ENCODE measurements at places on chromosomes 7 and 10. TPM values are rescaled to one million over a fixed set of nuclear protein-coding genes. Genes with fewer than 3 reads are reported as not detected.

DNA sequence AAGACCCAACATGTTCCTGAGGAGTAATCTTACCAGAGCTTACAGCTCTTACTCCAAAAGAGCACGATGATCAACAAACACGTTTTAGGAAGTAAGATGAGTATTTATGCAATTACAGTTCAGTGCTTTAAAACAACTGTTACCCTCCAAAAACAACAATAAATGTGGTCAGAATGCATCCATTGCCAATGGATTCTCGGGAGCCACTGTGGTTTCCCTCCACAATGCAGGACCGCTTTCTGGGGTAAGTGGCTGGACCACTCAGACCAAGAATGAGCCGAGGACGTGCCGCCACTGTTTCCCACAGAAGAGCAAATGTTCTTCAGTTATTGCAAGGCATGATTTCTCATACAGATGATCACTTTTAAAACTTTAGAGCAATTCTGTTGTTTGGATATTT lies 232.3 kb upstream of the MKLN1 start:
- DNase-seq: no peak
- H3K4me1 ChIP-seq: peaks cover 64% of the 10 kb centered on the region
- peak overlapping the region; percentile 21 for H3K27ac ChIP-seq
- no peak overlapping the region for H3K4me3 ChIP-seq
- H3K36me3 ChIP-seq: peaks cover 47% of the 10 kb centered on the region

GRCh38 chr10:14652816-14653215 lies 121.9 kb downstream of the FAM107B start:
- H3K27ac ChIP-seq: no peak overlapping the region
- no peaks in the 10 kb centered on the region for H3K36me3 ChIP-seq
- DNase-seq: no peak

DNA sequence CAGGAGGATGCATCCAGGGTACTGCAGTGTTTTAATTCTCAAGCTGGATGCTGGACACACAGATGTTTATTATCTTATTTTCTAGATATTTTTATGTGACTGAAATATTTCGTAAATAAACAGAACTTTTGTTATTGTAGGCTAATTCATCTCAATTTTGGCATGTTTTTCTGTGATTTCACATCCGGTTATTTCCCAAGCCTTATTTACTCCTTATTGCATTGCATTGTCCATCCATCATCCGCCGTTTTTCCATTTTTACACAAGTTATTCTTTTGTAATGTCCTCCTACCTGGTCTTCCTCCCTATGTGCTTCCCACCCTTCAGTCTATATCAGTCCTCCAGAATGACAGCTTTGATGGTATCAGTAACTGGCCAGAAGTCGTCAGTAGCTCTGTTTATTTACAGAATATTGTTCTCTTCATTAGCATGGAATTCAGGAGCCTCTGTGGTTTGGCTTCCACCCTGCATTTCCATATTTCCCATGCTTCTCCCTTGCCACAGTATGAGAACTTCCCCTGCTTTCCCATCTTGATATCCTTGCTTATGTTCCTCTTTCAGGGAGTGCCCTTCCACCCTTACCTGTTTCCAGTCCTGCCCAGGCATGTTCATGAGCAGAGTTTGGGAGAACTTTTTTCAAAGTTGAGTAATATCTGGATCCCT lies 16.1 kb downstream of the GNAI1 start:
- peaks cover 80% of the 10 kb centered on the region for H3K4me1 ChIP-seq
- peak; percentile 48 for DNase-seq
- no peaks in the 10 kb centered on the region for H3K36me3 ChIP-seq
- peak overlapping the region; percentile 28 for H3K4me3 ChIP-seq
- no peaks in the 10 kb centered on the region for H3K27me3 ChIP-seq

GRCh38 chr7:157757211-157757610 lies 420.4 kb downstream of the DNAJB6 start:
- no peaks in the 10 kb centered on the region for H3K27me3 ChIP-seq
- H3K4me3 ChIP-seq: no peak overlapping the region
- peaks cover 4% of the 10 kb centered on the region for H3K36me3 ChIP-seq

GRCh38 chr10:101221549-101221948 lies 7.7 kb downstream of the LBX1 start:
- peaks cover 8% of the 10 kb centered on the region for H3K36me3 ChIP-seq
- H3K4me3 ChIP-seq: no peak overlapping the region
- H3K27me3 ChIP-seq: peaks cover 89% of the 10 kb centered on the region
- no peak overlapping the region for H3K27ac ChIP-seq
- peaks cover 27% of the 10 kb centered on the region for H3K4me1 ChIP-seq

- H3K36me3 ChIP-seq: peaks cover 7% of the 10 kb centered on the region
- no peak overlapping the region for H3K4me3 ChIP-seq
- peaks cover 3% of the 10 kb centered on the region for H3K27me3 ChIP-seq
- no peak overlapping the region for H3K27ac ChIP-seq
- DNase-seq: no peak
- H3K4me1 ChIP-seq: no peaks in the 10 kb centered on the region
Measured at GRCh38 chr7:155917836-155918430, 105.7 kb upstream of the SHH start.

- no peaks in the 10 kb centered on the region for H3K4me1 ChIP-seq
- no peak for DNase-seq
- no peaks in the 10 kb centered on the region for H3K36me3 ChIP-seq
- no peak overlapping the region for H3K27ac ChIP-seq
- no peak overlapping the region for H3K4me3 ChIP-seq
Measured at GRCh38 chr7:148185041-148185440, 405.5 kb upstream of the C7orf33 start.

GRCh38 chr10:71737001-71737833 lies 17.6 kb upstream of the C10orf105 start:
- H3K27me3 ChIP-seq: peaks cover 25% of the 10 kb centered on the region
- no peak overlapping the region for H3K27ac ChIP-seq
- H3K4me3 ChIP-seq: no peak overlapping the region
- no peak for DNase-seq
- no peaks in the 10 kb centered on the region for H3K36me3 ChIP-seq

DNA sequence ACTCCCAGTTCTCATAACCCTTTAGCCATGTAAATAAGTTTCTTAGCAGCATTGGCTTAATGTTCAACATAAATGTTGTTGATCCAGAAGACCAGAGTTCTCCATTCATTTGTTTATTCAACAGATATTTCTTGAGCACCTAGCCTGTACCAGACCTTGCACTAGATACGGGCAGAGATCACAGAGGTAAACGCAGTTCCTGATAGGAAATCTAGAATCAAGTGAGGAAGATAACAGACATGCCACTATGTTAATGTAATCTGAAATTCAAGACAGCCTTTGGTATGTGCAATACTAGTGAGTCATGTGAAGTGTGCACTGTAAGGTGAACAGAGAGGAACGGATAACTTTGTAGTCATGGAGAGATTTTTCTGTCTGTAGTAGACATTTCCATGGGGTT lies 3.0 kb downstream of the BUB3 start:
- peaks cover 59% of the 10 kb centered on the region for H3K36me3 ChIP-seq
- peak overlapping the region; percentile 57 for H3K27ac ChIP-seq
- DNase-seq: peak; percentile 53
- H3K4me1 ChIP-seq: peaks cover 70% of the 10 kb centered on the region
- H3K4me3 ChIP-seq: peak overlapping the region; percentile 81

- H3K27me3 ChIP-seq: peaks cover 2% of the 10 kb centered on the region
- H3K4me1 ChIP-seq: no peaks in the 10 kb centered on the region
- H3K4me3 ChIP-seq: no peak overlapping the region
- H3K36me3 ChIP-seq: no peaks in the 10 kb centered on the region
Measured at GRCh38 chr10:7184660-7185366, 226.0 kb downstream of the SFMBT2 start.

DNA sequence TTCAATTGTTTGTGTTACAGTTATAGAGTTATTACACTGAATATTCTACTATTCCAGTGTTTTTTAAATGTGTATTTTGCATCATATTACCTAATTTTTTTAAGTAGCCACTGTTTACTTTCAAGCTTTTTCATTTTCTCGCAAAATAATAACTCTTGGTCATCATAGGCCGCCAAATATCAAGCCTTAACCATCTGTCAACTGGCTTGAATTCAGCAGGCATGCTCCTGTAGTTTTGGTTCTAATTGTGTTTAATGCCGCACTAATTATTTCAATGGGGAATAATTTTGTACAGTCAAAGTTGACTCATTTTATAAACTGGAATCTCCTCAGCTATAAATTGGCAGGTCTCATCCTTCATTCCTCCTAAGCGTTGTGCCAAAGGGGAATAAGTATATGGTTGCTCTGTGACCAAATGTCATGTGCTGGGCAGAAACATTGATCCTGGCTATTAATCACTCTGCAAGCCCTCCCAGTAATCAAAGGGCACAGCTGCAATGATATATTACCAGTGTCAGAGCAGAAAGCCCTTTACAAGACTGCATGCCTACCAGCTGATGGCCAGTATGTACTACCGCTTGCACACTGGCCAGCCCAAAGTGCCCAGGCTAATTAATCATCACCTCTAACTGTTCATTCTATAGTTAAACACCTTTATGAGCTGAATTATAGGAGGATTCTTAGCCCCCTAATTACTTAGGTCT lies 74.8 kb downstream of the SKAP2 start:
- no peaks in the 10 kb centered on the region for H3K27me3 ChIP-seq
- H3K36me3 ChIP-seq: no peaks in the 10 kb centered on the region
- no peak overlapping the region for H3K27ac ChIP-seq
- H3K4me3 ChIP-seq: no peak overlapping the region
- no peak for DNase-seq
- no peaks in the 10 kb centered on the region for H3K4me1 ChIP-seq

- H3K27ac ChIP-seq: no peak overlapping the region
- no peaks in the 10 kb centered on the region for H3K27me3 ChIP-seq
- H3K4me1 ChIP-seq: 0 out of 2 replicates have a peak, but pooled peaks cover 3% of the 10 kb centered on the region
- H3K4me3 ChIP-seq: no peak overlapping the region
Measured at GRCh38 chr10:16765509-16766375, 51.5 kb downstream of the RSU1 start.

- H3K27ac ChIP-seq: no peak overlapping the region
- H3K27me3 ChIP-seq: peaks cover 1% of the 10 kb centered on the region
- no peaks in the 10 kb centered on the region for H3K36me3 ChIP-seq
Measured at GRCh38 chr7:1054438-1054837, 10.1 kb downstream of the GPR146 start.

GRCh38 chr10:2487921-2488320 lies 579.4 kb upstream of the PFKP start:
- H3K27me3 ChIP-seq: no peaks in the 10 kb centered on the region
- no peaks in the 10 kb centered on the region for H3K4me1 ChIP-seq
- H3K27ac ChIP-seq: no peak overlapping the region
- no peaks in the 10 kb centered on the region for H3K36me3 ChIP-seq
- DNase-seq: no peak
- no peak overlapping the region for H3K4me3 ChIP-seq

DNA sequence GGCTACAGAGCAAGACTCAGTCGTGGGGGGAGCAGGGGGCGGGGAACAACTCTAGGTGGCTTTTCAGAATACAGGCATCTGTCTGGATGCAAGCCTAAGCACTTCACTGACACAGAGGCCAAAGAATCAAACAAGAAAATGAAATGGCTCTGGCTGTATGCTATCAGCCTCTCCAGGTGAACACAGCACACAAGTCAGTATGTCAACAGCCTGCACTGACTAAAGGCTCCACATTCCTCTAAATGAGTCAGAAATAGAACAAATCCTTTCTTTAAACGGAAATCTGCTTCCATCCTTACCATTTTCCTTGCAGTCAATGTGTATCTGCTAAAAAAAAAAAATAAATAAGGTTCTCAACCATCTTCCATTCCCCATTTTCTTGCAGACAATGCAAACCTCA lies 88.3 kb downstream of the ARMH3 start:
- no peak overlapping the region for H3K4me3 ChIP-seq
- H3K27ac ChIP-seq: peak overlapping the region; percentile 38
- H3K27me3 ChIP-seq: no peaks in the 10 kb centered on the region
- H3K36me3 ChIP-seq: peaks cover 8% of the 10 kb centered on the region
- H3K4me1 ChIP-seq: peaks cover 47% of the 10 kb centered on the region
- peak; percentile 39 for DNase-seq

DNA sequence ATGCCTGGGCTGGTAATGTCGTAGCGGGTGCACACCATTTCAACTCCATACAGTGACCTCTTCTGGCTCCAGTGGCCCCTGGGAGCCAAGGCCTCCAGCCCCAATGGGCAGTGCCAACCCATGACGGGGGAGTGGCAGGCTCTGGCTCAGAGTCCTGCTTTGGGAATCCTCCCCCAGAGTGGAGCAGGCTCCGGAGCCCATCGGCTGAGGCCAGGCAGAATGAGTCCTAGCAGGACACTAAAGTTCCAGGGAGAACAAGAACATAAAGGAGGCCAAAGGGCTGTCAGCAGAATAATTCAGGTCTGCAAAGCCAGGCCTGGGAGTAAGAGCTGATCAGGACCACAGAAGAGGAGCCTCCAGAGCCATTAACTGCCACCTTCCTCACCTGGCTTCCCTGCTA lies 33.3 kb downstream of the LBX1 start:
- DNase-seq: no peak
- no peak overlapping the region for H3K4me3 ChIP-seq
- no peaks in the 10 kb centered on the region for H3K36me3 ChIP-seq
- H3K27me3 ChIP-seq: peaks cover 42% of the 10 kb centered on the region
- no peak overlapping the region for H3K27ac ChIP-seq

GRCh38 chr10:131119626-131120355 lies 191.7 kb downstream of the TCERG1L start:
- no peak overlapping the region for H3K27ac ChIP-seq
- no peaks in the 10 kb centered on the region for H3K36me3 ChIP-seq
- DNase-seq: no peak
- no peaks in the 10 kb centered on the region for H3K27me3 ChIP-seq

- no peak overlapping the region for H3K27ac ChIP-seq
- DNase-seq: no peak
- H3K27me3 ChIP-seq: no peaks in the 10 kb centered on the region
- H3K4me3 ChIP-seq: no peak overlapping the region
- H3K4me1 ChIP-seq: no peaks in the 10 kb centered on the region
Measured at GRCh38 chr10:121435099-121435875, 163.0 kb downstream of the FGFR2 start.

DNA sequence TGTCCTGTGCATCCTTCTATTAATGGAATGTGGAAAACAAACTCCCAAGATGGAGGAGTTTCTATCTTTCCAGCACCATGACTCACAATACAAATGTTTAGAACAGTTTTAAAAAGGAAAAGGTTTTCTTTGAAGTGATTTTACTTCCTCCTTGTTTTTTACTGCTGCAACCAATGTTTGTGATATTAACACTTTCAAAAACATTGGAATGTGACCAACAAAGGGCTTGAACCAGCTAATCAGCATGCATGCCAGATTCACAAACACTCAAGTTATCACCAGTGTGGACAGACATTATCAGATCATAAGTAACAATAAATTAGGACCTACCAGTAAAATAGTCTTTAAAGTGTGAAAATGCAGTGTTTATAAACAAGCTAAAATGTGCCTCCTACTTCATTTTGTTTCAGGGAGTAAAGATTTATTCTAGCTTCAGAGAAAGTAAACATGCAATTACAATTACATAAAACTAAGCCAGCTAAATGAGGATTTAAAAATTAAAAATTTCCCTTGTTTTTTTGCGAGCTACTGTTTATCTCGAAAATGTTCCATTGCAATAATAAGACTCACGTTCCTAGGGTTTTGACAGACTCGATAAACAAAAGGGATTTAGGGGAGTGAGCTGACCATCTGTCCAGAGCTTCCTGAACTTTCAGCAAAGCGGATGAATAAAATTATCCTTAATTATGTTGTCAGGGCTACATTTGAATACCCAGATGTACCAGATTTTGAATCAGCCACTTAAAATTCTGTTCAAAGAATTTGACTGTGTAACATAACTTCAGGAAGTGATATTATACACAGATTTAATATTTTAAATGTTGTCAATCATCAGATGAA lies 29.8 kb downstream of the CPVL start:
- peaks cover 11% of the 10 kb centered on the region for H3K4me1 ChIP-seq
- no peaks in the 10 kb centered on the region for H3K36me3 ChIP-seq
- no peak for DNase-seq
- no peak overlapping the region for H3K27ac ChIP-seq

Gene OLAH
- total RNA-seq: not detected

Gene HTRA1
- 49.7 TPM for total RNA-seq

Gene CYP2C9
- not detected for total RNA-seq

Gene CLEC5A
- total RNA-seq: not detected
